ENCODE measurements at places on chromosomes 4 and X. TPM values are rescaled to one million over a fixed set of nuclear protein-coding genes. Genes with fewer than 3 reads are reported as not detected.

Gene UGT2A1
- total RNA-seq = not detected

Gene KCNE5
- total RNA-seq = 0.36 TPM

Gene CD38
- total RNA-seq = under 0.01 TPM

Gene ESX1
- total RNA-seq = not detected

Gene MORF4L2
- total RNA-seq = 678 TPM

Gene RNF175
- under 0.01 TPM for total RNA-seq

Gene GLUD2
- 1.8 TPM for total RNA-seq

Gene CLCN4
- 16.2 TPM for total RNA-seq

Gene EPHA5
- 0.59 TPM for total RNA-seq

Gene ACTRT1
- total RNA-seq = not detected

Gene RAB9A
- 63.0 TPM for total RNA-seq

Gene MUC7
- not detected for total RNA-seq

Gene HTN3
- total RNA-seq = not detected

Gene CYP4V2
- 29.0 TPM for total RNA-seq

Gene OPN1LW
- total RNA-seq = not detected

Gene SNCA
- 0.29 TPM for total RNA-seq

Gene CSN2
- not detected for total RNA-seq

Gene IL13RA1
- total RNA-seq = 108 TPM

Gene HSFX2
- 0.36 TPM for total RNA-seq

Gene KLKB1
- not detected for total RNA-seq

Gene NBDY
- total RNA-seq = 6.5 TPM

Gene ZNF157
- under 0.01 TPM for total RNA-seq

Gene CDK16
- total RNA-seq = 61.2 TPM

Gene TLL1
- total RNA-seq = 0.36 TPM

Gene USP26
- not detected for total RNA-seq

Gene SH3D19
- 86.0 TPM for total RNA-seq

Gene ADGRL3
- not detected for total RNA-seq

Gene CT55
- total RNA-seq = not detected

Gene AVPR2
- not detected for total RNA-seq

Gene COPS4
- 79.3 TPM for total RNA-seq

Gene CXCL6
- total RNA-seq = not detected

Gene SPARCL1
- not detected for total RNA-seq

Gene UGT2B17
- not detected for total RNA-seq

Gene HSFX1
- total RNA-seq = 0.59 TPM

Gene AREG
- under 0.01 TPM for total RNA-seq

Gene MAGEE2
- not detected for total RNA-seq

Gene FHIP1A
- total RNA-seq = 4.4 TPM
